ENCODE measurements at places on chromosomes 7 and 10. TPM values are rescaled to one million over a fixed set of nuclear protein-coding genes. Genes with fewer than 3 reads are reported as not detected.

The GPR26 gene
- total RNA-seq, result not detected

The AKR1C2 gene
- total RNA-seq, result 115 TPM

The ADARB2 gene
- total RNA-seq, result 0.20 TPM

The FGFBP3 gene
- total RNA-seq, result 0.56 TPM

The ACSM6 gene
- not detected for total RNA-seq

The PPA1 gene
- 158 TPM for total RNA-seq

The MBL2 gene
- not detected for total RNA-seq

The TRIM50 gene
- total RNA-seq, result not detected

The ABLIM1 gene
- 304 TPM for total RNA-seq

The OR2A1 gene
- not detected for total RNA-seq

The HSPA12A gene
- 3.9 TPM for total RNA-seq

The PODXL gene
- total RNA-seq, result 8.3 TPM

The SFRP4 gene
- not detected for total RNA-seq

The INPP5F gene
- 7.6 TPM for total RNA-seq

The SNCG gene
- total RNA-seq, result 8.2 TPM

The LCOR gene
- 26.8 TPM for total RNA-seq

The UNCX gene
- total RNA-seq, result not detected

The ZMIZ1 gene
- total RNA-seq, result 43.8 TPM

The NPY4R gene
- 0.32 TPM for total RNA-seq

The TMEM273 gene
- total RNA-seq, result 3.8 TPM

The FZD1 gene
- 7.1 TPM for total RNA-seq

The GPR15LG gene
- 404 TPM for total RNA-seq

The DPYSL4 gene
- total RNA-seq, result 1.6 TPM

The FRA10AC1 gene
- 11.8 TPM for total RNA-seq

The SCIN gene
- total RNA-seq, result 1.1 TPM

The TRIM24 gene
- 9.2 TPM for total RNA-seq

The OPN4 gene
- not detected for total RNA-seq

The PLXNA4 gene
- total RNA-seq, result 1.1 TPM

The RTKN2 gene
- total RNA-seq, result 8.9 TPM

The PDIA4 gene
- 58.8 TPM for total RNA-seq

The PDCD4 gene
- total RNA-seq, result 144 TPM

The ADAM8 gene
- 2.5 TPM for total RNA-seq

The PHKG1 gene
- total RNA-seq, result 0.88 TPM

The AOAH gene
- total RNA-seq, result 1.7 TPM

The CDK14 gene
- 1.1 TPM for total RNA-seq

The NYAP1 gene
- 0.16 TPM for total RNA-seq

The ANKRD30A gene
- not detected for total RNA-seq

The DLX5 gene
- 3.5 TPM for total RNA-seq

The SEMA3E gene
- 0.44 TPM for total RNA-seq

The PON1 gene
- not detected for total RNA-seq

The ABCB1 gene
- total RNA-seq, result 2.7 TPM

The CYP3A5 gene
- 26.4 TPM for total RNA-seq

The SAP25 gene
- 0.32 TPM for total RNA-seq

The LBX1 gene
- not detected for total RNA-seq

The LIPN gene
- total RNA-seq, result 1.4 TPM

The MAT1A gene
- 0.48 TPM for total RNA-seq

The OR6B1 gene
- not detected for total RNA-seq

The ADCYAP1R1 gene
- 0.12 TPM for total RNA-seq

The GDF2 gene
- not detected for total RNA-seq

The HOXA9 gene
- 1.7 TPM for total RNA-seq

The NOC3L gene
- total RNA-seq, result 11.8 TPM

The STEAP1B gene
- 2.0 TPM for total RNA-seq
